ENCODE measurements at places on chromosomes 1 and 21.

- DNase-seq = peak; percentile 32
Measured at GRCh38 chr1:212037900-212038299, 2.4 kb downstream of the DTL start.

DNA sequence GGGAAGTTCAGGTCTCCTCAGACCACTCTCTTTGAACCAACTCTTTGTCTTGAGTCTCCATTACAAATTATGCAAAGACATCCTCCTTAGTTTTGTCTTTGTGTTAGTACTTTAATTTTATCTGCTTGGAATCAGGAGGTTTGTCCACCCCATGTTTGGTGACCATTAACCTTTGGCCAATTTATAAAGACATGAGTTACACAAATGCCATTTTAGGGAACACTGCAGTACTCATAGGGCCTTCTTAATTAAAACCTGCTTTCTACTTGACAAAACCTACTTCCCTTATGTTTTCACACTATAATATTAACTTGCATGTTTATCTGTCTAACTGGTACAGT lies 7.9 kb upstream of the CDC73 start:
- no peak for DNase-seq

DNA sequence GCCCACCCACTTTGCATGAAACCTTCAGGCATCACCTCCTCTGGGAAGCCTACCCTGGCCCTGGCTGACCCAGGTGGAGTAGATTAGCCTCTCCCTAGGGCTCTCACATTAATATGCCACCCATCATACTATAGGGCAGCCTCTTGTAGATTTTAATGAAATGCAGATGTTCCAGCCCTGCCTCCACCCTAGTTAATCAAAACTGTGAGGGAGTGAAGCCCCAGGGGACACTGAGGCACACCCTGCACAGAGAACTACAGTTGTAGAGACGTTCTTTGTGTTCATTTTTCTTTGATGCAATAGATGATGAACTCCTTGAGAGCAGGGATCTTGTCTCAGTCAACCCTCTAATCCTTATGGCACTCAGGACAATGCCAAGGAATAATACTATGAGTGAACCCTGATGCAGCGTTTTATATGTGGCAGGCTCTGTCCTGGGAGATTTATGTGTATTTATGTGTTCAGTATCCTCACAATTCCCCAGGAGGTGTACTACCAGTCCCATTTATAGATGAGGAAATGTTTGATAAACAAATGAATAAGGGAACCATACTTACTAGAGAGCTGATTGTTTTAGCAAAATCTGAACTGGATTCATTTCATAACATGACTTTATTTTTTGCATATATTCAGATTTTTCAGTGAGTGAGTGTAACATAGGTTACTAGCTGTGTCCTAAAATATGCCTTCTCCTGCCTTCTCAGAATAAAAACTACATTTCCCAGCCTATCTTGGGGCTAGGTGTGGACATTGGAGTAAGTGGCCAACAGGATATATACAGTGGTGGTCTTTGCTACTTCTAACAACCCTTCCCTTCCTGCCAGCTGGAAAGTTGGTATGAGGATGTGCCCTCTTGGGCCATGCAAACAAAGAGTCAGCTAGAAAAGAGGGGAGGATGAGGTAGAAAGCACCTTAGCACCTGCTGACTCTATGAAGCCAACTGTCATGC lies 23.5 kb upstream of the PRELP start:
- DNase-seq = no peak

- DNase-seq = no peak
Measured at GRCh38 chr1:42533101-42533863, 70.2 kb downstream of the CCDC30 start.

DNA sequence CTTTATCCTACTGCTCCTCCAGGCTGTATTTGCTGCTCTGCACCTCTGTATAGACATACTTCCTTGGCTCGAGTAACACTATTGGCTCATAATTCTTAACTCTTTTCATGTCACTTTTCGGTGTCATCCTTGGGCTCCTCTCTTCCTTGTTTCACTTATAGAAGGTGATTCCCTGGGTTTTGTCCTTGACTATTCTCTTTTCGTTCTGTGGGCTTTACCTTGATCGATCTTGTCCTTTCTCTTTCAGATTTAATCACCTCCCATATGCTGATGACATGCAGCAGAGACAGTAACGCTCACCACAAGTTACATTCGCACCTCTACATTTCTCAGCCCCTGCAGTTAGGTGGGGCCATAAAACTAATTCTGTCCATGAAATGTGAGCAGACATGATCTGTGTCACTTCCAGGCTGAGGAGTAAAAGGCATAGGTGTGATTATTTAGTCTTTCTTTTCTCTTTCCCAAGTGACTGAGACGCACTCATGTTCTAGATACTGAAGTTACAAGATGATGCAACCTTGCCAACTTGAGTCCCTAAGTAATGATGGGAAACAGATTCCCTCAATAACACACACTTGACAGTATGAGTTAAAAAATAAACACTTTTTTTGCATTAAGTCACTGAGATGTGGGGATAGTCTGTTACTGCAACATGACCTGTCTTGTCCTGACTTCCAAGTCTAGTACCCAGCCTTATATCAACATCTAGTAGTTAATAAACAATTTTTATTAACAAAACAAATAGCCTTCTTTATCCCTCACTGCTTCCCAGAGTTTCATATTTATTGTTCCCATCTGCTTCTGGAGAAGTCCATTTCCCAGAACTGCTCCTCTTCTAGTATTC lies 49.9 kb upstream of the HAO2 start:
- no peak for DNase-seq

GRCh38 chr1:228210076-228210651 lies 2.3 kb downstream of the OBSCN start:
- DNase-seq = no peak

- DNase-seq = no peak
Measured at GRCh38 chr1:65387821-65388220, 32.6 kb upstream of the LEPR start.

GRCh38 chr1:39866767-39867166 lies 16.5 kb downstream of the TRIT1 start:
- no peak for DNase-seq

- DNase-seq = no peak
Measured at GRCh38 chr1:199279872-199280645, 641.2 kb downstream of the PTPRC start.

GRCh38 chr1:216779686-216780085 lies 56.5 kb upstream of the ESRRG start:
- no peak for DNase-seq

DNA sequence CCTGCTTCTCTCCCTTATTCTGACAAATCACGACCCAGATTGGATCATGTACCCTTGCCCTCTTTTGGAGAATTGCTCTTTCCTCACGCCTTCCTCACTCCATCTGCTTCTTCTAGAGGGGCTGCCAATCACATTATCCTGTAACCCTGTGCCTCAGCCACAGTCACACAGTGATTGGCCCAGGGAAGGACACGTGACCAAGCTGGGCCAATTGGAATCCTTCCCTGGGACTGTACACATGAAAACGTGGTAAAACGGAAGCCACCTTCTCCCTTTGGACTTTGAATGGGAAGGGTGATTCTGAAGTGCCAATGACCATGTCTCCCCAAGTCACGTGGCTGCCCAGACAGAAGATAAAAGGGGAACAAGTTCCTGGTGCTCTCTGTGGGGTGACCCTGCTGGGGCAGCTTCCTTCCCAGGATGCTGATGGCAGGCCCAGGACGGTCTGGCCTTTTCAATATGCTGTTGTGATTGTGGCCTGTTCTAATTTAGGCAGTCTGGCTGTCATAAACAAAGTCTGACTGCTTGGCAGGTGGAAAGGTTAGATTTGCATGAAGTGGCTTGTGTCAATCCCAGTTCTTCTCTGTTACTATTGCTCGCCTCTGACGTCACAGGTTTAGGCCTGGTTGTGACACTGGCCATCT lies 92.9 kb downstream of the UBIAD1 start:
- no peak for DNase-seq

GRCh38 chr1:12772520-12772919 lies 1.0 kb upstream of the PRAMEF12 start:
- no peak for DNase-seq

- no peak for DNase-seq
Measured at GRCh38 chr1:198122693-198123092, 34.1 kb upstream of the NEK7 start.

- DNase-seq = peak; percentile 8
Measured at GRCh38 chr1:59018446-59018845, 234.6 kb upstream of the JUN start.

- DNase-seq = no peak
Measured at GRCh38 chr1:147722124-147722523, 38.3 kb downstream of the GJA5 start.

DNA sequence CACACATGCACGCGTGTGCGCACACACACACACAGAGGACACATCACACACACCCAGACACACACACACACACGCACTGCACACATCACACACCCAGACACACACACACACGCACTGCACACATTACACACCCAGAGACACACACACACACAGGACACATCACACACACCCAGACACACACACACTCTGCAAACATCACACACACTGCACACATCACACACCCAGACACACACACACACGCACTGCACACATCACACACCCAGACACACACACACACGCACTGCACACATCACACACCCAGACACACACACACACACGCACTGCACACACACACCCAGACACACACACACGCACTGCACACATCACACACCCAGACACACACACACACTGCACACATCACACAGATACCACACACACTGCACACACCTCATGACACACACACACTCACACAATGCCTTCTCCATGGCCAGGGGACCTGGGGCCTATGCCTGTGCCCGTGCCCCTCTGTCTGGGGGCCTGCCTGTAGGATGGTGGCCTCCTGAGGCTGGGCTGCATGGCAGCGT lies 24.4 kb downstream of the CRYAA start:
- no peak for DNase-seq

DNA sequence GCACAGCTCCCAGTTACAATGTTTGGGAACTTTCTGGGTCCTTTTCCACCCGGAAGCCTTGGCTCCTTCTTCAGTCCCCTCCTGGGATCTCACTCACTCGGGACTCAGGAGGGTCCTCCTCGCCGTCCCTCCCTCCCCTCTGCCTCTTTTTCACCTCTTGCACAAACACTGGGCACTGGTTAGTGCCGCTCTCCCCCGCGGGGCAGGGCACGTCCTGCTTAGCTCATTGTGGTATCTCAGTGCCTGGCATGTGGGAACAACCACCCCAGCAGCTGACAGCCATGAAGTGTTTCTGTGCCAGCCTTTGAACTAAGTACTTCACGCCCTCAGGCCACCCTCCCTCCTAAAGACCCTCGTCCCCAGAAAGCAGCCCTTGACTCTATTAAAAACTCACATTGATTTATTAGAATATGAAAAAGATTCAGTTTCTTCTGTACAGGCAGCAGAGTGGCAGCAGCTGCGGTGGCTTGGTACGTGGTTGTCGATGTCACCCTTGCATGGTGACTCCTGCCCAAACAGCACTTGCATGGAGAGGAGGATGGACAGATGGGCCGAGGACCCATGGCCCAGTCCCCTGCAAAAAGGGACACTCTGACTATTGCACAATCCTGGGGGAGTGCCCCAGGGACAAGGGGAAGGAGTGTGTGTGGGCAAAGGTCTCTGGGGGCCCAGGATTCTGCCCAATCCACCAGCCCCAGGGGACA lies 56.3 kb downstream of the SLC9A1 start:
- no peak for DNase-seq

DNA sequence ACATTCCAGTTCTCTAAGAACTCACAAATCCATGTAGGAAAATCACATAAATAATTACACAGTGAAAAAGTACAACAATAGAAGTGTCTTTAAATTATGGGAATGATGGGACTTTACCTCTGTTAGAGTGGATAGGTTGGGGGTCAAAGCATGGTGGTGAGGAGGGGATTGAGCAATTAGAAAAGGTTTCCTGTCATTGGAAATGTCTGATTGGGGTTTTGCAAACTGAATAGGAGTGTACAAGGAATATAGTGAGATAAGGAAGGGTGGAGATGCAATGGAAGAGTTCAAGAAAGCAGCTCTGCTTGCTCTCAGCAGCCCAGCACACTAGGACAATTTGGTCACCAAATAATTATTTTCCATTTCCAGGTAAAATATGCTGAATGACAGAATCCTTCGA lies 238.8 kb downstream of the ST6GALNAC3 start:
- DNase-seq = no peak

GRCh38 chr1:24541711-24542346 lies 14.1 kb upstream of the NCMAP start:
- DNase-seq = no peak

- DNase-seq = no peak
Measured at GRCh38 chr1:206586501-206587445, 25.5 kb downstream of the EIF2D start.

- DNase-seq = no peak
Measured at GRCh38 chr1:155648207-155649147, 38.5 kb downstream of the MSTO1 start.

GRCh38 chr1:241821363-241821762 lies 26.6 kb upstream of the EXO1 start:
- no peak for DNase-seq

GRCh38 chr1:224373008-224373590 lies 16.4 kb downstream of the CNIH4 start:
- DNase-seq = no peak

DNA sequence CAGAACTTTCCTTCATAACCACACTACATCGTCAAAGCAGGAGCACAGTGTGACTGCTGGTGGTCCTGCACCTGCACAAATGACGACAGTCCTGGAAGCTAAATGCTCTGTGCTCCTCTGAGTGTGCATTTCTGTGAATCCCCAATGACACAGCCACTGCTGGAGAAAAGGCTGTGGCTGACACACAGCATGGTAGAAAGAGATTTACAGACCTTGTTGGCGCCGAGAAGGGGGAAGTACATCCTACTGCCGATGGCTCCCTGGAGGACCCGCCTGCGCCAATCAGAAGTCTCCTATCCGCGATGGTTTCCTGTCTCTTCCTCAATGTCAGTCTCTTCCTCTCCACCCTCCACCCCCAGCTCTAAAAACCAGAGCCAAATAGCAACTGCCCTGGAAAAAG lies 115.4 kb upstream of the RAB4A start:
- peak; percentile 26 for DNase-seq

GRCh38 chr1:111952125-111952657 lies 37.3 kb downstream of the KCND3 start:
- no peak for DNase-seq

DNA sequence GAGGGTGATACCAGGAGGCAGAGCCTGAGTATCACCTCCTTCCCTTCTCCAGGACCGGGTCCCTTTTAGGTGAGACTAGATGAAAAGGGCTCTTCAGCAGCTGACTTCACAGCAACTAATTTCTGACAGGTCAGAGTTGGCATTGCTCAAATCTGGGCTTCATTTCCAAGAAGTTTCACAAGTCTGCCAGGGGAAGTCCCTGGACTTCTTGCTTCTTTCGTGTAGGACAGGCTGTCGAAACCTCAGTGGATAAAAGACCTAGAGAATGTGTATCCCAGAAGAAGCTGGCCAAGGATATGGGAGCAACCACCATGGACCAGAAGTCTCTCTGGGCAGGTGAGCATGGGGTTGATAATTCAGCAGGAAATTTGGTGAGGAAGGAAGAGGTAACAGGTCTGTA lies at the start of gene CHI3L2:
Gene CHI3L2 (plus strand): TSS at position 280 of the 400 bp plus-strand sequence. CDS start 17 bp downstream, at position 297.
- DNase-seq = peak; percentile 12

DNA sequence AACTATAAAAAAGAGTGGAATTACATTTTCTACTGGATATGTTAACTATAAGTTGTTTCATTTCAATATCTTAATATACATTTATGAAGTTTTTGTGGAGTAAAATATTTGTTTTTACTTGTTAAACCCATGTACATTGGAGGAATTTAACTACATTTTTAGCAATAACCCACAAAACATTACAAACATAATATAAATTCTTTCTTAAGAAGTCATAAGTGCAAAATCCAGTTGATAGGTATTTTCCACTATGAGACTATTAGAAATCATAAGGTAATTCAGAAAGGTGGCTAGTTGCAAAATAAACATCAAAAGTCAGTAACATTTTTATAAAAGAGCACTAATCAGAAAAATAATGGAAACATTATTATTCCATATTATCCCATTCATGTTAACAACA lies 73.9 kb upstream of the RRP15 start:
- DNase-seq = no peak

Data from CD4-positive, alpha-beta T cell treated with Interleukin-21 for 1 hour (primary cell).